Epithelial cell of proximal tubule (primary cell): ENCODE measurements at places on chromosomes 1 and 21. TPM values are rescaled to one million over a fixed set of nuclear protein-coding genes. Genes with fewer than 3 reads are reported as not detected.

DNA sequence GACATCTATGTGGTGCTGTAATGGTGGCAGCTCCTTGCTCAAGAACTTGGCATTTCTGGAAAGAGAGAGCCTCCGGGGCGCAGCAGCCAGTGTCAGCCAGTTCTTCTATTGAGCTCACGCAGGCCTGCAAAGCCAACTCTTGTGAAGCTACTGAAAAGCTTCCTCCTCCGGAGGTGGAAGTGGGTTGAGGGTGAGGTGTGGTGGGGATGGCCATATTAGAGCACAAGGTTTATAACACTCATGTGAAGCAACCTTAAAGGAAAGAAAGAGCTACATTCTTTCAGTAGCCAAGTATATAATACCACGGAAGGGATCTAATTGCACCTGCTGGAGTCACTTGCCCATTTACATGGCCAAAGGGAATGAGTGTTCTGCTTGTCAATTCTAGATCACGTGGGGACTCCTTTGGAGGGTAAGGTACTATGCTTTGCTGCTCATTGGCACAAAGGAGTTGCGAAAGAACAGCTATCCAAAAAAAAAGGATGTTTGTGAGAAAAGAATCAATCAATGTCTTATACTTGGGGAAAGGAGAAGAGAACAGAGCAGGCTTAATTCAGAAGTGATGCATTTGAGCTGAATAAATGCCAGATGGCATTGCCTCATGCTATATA is 18.3 kb upstream of the MAP10 start:
- DNase-seq: no peak

DNA sequence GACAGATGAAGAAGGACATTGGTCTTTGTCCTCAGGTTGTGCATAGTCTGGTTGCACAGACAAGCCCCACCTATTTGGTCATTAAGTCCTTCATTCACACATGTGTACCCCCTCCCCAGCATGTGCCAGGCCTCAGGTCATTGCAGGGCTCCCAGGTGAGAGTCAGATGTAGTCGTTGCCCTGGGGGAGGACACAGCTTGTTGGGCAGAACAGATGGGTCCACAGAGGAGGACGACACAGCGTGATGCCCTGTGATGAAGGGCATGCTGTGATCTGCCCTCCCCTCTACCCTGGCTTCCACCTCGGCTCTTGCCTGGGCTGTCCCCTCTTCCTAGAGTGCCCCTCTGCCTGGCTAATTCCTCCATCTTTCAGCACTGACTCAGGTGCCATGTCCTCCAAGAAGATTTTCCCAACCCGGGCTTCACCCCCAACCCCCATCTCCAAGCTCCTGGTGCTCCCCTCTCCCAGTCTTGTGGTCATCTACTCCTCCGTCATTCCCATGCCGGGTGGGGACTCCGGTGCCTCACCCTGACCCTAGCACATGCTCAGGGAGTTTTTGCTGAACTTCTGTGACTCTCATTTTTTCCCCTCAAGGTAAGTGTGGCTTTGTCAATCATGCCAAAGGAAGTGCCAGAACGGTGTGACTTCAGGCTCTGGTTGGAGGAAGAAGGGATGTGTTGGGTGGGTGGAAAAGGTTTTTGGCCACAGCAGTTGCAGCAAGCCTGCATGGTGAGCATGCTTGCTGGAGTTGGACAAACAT is 220.5 kb downstream of the FOXD2 start:
- DNase-seq: no peak

GRCh38 chr1:211783266-211783665 is 47.3 kb downstream of the LPGAT1 start:
- DNase-seq: no peak

SH2D5 gene
- 15.2 and 23.8 TPM in 2 replicates for total RNA-seq

GRCh38 chr1:107529511-107530149 is 388.8 kb downstream of the NTNG1 start:
- peak; percentile 15 for DNase-seq

FCGR3B gene
- total RNA-seq: not detected in 2 replicates

CLCA4 gene
- total RNA-seq: not detected in 2 replicates

RNF223 gene
- total RNA-seq: 0.36 and 1.6 TPM in 2 replicates

GRCh38 chr1:191866155-191866554 is 292.1 kb upstream of the RGS18 start:
- DNase-seq: no peak

DNA sequence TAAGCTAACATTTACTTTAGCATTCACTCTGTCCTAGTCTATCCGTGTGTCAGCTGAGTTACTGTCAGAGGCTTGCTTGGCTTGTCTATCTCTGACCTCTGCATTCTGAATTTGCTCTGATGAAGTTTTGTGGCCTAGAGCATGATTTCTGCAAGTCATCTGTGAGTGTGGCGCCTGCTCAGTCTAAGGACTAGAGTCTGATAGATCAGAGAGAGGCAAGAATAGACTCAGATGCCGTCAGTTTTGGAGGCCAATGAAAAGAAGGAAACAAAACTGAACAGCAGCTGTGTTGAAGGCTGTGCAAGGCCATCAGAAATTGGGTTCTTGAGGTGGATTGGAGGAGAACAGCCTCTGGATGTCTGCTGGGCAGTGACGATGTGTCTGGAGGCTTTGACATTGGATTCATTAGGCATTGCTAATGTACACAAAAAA is 573.1 kb downstream of the USP25 start:
- no peak for DNase-seq

WNT9A gene
- 2.1 and 2.7 TPM in 2 replicates for total RNA-seq

DNA sequence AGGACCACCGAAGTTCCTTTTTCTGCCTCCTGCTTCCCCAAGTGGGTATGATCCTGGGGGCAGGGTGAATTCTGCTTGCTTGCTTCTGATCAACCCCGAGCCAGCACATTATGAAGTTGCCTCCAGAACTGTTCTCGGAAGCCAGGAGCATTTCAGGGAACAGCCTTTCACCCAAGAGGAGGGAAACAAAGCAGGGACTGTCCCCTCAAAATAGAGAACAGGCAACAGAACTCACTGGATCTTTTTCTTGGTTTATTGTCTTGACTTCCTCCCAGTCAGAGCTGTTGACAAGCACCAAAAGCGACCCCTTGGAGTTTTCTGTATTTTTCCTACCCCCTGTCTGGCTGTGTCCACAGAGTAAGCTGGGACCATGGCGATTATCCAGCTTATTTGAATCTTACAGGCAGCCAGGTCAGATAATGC is 258.3 kb upstream of the SGIP1 start:
- DNase-seq: no peak

- DNase-seq: no peak
Observed at GRCh38 chr1:15303935-15304334, 56.9 kb downstream of the FHAD1 start.

NPPA gene
- not detected in 2 replicates for total RNA-seq

DNA sequence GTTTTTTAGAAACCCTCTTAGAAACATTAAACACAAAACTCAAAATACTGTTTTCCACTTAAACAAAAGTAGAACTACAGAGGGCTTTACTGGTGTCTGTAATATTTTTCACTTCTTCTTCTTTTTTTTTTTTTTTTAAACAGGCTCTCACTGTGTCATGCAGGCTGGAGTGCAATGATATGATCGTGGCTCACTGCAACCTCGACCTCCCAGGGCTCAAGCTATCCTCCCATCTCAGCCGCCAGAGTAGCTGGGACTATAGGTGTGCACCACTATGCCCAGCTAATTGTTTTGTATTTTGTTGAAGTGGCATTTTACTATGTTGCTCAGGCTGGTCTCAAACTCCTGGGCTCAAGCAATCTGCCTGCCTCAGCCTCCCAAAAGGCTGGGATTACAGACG is 194.8 kb downstream of the DAB1 start:
- DNase-seq: no peak

DNA sequence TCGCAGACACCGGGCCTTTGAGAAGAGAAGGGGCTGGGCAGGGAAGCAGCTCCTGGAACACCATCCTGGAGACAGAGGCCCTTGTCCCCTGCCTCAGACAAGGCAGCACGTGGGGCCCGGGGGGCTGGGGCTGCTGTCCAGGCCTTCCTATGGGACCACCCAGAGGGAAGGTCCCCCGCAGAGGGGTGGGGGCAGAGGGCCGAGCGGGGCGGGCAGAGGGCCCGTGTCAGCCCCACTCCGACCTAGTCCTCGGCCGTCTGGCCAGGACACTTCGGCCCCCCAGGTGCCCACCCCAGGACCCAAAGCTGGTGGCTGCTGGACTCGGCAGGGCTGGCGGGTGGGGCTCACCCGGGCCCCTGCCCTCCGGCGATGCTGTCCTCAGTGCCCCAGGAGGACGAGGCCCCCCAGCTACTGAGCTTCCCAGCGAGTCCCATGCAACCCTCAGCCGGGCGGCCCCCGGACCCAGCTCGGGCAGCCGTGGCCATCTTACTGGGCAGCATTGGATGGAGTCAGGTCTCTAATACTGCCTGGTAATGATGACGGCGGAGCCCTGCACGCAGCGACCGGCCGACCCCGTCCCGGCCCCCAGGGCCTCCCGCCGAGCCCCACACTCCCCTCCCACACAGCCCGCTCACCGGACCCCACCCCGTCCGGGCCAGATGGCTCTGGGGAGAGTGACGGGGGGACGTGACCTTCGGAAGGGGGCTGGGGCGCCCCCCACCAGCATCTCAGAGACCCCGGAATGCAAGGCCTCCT is 6.9 kb upstream of the TTLL10 start:
- DNase-seq: no peak

RNU1-2 gene
- total RNA-seq: under 0.01 TPM in 2 replicates

- peak; percentile 44 for DNase-seq
Observed at GRCh38 chr1:58162952-58163550, 383.5 kb downstream of the OMA1 start.

- DNase-seq: no peak
Observed at GRCh38 chr1:172350856-172351255, 69.6 kb upstream of the C1orf105 start.

- DNase-seq: no peak
Observed at GRCh38 chr1:7967651-7968050, 6.1 kb downstream of the PARK7 start.

ANGPTL3 gene
- not detected in 2 replicates for total RNA-seq

DNA sequence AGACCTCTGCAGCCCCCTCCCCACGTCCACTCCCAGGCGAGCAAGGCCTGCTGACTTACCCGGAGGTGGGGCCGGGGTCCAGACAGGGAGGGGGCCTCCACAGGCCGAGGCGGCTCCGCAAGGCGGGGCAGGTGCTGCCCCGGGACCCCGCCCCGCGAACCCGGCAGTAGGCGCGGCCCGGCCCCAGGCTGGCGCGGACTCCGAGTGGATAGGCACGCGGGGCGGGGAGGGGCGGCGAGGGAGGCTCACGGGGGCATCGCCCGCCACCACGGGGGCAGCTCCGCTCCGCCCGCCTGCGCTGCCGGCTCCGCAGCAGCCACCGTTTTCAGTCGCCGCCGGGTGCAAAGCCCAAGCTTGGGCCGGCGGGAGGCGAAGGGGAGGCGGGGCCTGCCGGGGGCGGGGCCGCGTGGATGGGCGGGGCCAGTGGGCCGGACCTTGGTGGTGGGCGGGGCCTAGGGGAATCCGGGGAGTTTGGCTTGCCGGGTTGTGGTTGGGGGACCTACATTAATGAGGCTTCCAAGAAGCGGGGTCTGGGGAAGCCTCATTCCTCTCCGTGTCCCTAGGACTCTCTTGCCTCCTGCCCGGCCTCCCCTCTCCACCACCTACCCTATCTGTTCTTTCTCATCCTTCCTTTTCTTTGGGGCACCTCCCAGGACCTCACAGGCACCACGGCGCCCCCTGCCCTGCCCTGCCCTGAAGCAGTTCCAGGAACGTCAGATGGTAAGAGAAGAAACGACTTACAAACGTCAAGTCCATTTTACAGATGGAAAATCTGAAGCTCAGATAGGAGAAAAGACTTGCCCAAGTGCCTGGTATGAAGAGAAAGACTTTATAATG is at the start of gene RIMS3:
RIMS3 (minus strand) TSS at position 348 of the 837 bp plus-strand sequence. CDS start 23,757 bp downstream, outside the sequence.
- no peak for DNase-seq

PMF1 gene
- 112 and 131 TPM in 2 replicates for total RNA-seq

GRCh38 chr1:7014640-7014930 is 229.3 kb downstream of the CAMTA1 start:
- DNase-seq: no peak

DNA sequence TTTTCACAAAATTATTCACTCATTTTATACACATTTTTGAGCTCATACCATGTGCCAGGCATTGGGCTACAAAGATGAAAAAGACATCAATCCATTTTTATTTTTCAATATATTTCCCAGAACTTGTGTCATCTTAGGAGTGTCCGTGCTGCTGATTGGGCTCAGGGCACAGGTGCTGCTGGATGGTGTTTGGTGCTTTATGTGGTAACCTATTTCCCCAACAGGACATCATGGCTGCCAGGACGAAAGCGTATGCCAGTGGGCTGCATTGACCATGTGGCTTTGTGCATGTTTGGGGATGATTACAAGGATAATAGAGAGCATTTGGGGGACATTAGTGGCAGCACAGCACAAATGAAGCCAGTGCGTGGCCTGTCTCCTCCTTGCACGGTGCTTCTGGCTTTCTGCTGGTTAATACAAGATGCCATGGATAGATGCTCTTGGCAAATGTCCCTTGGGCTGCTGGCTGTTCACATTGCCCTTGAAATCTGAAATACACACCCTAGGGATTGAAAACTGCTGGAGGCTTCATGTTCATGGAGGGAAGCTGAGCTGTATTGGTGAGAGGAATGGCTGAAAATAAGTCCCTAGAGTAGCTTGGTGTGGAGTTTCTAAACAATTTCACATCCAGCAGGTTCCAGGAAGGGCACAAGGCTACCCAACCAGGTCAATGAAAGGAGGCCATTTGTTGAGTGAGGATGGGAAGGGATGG is 52.3 kb downstream of the TENT5C start:
- no peak for DNase-seq

DNA sequence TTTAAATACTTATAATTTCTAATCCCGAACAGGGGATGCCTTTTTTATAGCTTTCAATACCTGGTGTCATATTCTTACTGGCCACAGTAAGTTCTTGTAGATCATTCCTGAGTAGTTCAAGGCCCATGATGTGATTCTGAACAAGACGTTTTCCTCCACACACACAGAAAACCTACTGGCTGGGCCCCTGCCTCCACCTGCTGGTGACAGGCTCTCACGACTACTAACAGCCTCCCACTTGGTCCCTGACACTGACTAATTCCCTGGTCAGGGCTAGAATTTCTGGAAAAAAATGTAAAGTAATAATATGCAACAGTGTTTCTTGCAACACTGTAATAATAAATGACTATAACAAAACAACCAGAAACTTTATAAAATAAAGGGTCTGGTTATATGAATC is 50.4 kb upstream of the RIPK4 start:
- no peak for DNase-seq

FCAMR gene
- total RNA-seq: 0.29 TPM in 1 of 2 replicates, not detected in the other

SYNC gene
- total RNA-seq: 6.6 and 10.3 TPM in 2 replicates

DNA sequence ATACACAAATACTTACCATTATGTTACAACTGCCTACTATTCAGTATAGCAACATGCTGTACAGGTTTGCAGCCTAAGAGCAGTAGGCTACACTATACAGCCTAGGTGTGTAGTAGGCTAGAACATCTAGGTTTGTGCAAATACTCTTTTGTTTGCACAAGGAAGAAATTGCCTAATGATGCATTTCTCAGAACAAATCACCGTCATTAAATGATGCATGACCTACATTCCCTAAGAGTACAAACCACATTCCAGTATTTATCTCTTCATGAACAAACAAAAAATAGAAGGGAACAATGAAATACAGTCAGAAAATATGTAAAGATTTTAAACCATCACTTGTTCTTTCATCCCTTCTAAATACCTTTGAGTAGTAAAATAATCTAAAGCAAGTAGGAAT is 109.7 kb upstream of the HP1BP3 start:
- peak; percentile 56 for DNase-seq
